ENCODE measurements at places on chromosomes 1 and 21.
A peak's percentile ranks its signal among the peaks of the same experiment; 100 is the strongest.

GRCh38 chr1:202037706-202038296 lies 27.4 kb downstream of the ELF3 start:
- no peak for DNase-seq

- no peak for DNase-seq
Measured at GRCh38 chr1:22600817-22601605, 35.4 kb upstream of the C1QA start.

DNA sequence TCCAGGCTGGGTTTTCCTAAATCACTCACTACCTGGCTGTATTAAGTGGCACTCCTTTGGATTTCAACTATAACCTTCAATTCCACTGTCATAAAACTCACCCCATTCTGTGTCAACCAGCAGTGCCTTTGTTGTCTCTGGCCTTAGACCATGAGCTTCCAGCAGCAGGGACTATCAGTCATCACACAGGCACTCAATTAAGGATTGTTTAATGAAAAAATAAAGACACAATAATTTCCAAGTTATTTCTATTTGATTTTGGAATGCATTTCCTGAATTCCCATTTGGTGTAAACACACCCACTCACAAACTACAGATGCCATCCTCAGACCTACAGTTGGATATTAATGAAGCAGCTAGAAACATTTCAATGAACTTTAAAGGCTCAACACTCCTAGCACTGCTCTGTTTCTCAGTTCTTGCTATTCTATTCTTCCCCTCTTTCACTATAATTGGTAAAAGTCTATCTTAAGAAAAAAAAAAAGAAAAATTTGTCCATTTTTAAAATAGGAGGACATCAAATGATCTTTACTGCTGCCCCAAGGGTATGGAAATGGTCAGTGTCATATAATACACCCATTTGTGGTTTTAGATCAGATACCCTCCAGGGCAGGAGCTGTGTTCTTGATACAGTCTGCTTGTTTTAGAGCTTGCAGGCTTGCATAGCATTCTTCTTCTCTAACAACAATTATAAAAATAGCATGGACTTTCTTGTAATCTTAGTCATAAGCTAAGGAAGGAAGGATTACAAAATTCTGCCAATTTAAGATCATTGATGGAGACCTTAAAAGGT lies 156.4 kb downstream of the PTGER3 start:
- DNase-seq: no peak

GRCh38 chr21:26804895-26805609 lies 40.2 kb downstream of the ADAMTS1 start:
- no peak for DNase-seq

- no peak for DNase-seq
Measured at GRCh38 chr1:245074232-245074747, 80.5 kb upstream of the KIF26B start.

DNA sequence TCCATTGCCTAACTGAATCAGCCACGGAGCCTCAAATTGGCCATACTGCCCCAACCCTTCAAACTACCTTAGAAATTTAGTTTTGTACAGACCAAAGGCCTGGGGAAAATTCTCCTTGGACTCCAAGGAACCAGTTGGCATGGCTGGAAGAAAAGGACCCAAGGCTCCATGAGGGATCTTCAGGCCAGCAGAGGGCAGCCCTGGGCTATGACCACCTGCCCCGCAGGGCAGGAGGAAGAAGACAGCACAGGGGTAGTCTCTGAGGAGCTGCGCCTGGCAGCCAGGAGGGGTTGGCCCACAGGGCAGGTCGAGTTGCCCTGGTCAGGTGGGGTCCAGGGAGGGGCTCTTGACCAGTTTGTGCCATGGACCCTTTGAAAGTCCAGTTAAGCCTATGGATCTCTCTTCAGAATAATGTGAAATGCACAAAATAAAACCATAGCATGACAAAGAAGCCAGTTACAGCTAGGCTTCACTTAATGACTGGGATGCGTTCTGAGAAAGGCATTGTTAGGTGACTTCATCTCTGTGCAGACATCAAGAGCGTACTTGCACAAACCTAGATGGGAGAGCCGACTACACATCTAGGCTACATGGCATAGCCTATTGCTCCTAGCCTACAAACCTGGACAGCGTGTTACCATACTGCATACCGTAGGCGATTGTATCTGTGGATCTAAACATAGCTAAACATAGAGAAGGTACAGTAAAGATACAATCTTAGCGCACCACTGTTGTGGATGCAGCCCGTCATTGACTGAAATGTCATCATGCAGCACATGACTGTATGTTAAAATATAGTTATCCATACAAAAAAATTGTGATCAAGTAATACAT lies 26.1 kb downstream of the CACNA1S start:
- DNase-seq: no peak

GRCh38 chr21:45507888-45508508 lies 34.2 kb downstream of the SLC19A1 start:
- DNase-seq: no peak

DNA sequence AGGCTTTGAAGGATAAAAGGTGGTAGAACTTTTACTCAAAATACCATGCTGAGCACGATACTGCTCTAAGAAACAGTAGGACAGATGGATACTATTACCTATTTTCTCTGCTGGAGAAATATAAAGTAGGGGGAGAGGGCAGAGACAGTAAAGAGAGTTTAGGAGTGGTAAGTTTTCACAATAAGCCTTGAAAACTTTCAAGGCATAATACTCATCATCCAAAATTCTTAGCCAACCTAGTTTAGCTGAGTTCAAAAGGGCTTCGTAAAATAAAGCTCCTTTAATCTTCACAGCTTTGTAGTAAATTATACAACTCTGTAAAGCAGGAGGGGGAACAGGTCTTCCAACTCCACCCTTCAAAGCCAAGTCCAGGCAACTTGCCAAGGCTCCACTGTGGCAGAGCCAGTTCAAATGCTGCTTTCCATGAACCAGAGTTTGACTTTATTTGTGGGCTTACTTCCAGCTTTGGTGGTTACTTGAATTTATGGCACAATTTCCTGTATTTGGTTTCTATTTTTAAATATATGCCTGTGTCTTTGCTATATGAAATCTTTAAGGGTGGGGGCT lies 15.5 kb downstream of the TEX38 start:
- DNase-seq: no peak

GRCh38 chr21:43893536-43894205 lies 28.6 kb downstream of the AGPAT3 start:
- no peak for DNase-seq

DNA sequence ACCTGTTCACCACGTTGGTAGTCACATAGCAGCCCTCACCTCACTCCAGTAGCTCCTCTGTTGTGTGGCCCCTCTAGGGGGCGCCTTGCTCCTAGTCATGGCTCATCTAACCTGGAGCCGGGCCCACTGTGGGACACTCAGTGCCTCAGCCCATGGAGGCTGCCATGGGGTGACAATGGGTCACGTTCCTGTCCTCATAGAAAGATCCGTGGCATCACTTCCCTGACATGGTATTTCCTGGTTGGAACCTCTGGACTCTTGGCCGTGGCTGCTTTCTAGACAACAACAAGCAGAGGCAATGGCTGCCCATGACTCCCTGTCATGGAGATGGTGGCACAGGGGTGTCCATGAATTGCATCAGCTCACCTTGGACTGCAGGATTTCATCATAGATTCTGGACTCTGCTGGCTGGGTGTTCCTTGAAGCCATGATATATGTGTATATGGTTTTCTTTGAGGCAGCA lies 27.5 kb upstream of the SLAMF6 start:
- DNase-seq: peak; percentile 23

DNA sequence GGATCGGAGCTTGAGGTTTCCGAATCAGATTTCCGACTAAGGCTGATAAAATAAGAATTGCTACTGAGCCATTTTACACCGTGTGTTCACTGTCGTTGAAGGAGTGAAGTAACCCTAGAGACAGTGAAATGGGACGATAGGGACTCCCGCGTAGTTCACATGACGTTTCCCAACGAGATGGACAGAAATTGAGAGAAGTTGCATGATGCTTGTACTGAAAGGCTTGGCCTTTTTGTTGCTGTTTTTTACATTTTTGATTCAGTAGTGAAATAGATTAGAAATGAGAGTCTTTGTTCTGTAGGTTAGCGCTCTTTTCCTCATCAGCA lies 1.2 kb downstream of the KHDRBS1 start:
- DNase-seq: no peak

DNA sequence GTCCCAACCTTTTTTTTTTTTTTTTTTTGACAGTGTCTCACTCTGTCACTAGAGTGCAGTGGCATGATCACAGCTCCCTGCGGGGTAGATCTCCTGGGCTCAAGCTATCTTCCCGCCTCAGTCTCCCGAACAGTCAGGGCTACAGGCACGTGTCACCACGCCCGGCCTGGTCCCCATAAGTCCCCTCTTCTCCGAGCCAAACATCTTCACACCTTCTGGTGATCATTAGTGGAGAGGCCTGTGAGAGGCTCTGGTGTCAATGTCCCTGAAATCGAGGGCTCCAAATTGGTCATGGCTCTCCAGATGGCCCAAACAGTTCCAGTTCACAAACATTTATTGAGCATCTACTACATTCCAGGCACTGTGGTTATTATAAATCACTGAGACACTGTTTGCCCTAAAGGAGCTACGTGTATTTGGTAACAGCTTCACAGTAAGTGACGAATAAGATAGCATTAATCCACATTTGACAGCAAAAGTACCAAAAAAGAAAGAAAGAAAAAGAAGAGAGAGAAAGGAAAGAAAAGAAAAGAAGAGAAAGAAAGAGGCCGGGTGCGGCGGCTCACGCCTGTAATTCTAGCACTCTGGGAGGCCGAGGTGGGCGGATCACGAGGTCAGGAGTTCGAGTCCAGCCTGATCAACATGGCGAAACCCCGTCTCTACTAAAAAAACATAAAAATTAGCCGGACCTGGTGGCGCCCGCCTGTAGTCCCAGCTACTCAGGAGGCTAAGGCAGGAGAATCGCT lies 867 bp upstream of the TIMM17A start:
- DNase-seq: no peak

DNA sequence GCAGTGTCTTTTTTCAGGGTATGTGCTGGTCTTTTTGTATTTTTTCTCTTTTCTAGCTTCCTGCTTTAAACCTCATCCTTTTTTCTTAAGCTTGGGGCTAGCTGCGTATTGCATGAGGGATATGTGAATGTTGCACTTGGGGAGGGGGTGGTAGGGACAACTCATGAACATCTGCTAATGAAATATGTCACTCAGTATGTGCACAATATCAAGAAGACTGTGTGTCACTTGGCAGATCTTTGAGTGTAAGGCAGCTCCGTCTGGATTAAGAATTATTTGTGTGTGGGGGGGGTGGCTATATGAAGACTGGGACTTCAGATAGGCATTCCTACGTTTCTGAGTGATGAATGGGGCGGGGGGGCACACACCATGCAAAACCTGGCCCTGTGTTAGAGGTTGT lies 170.4 kb upstream of the CACNA1E start:
- no peak for DNase-seq

DNA sequence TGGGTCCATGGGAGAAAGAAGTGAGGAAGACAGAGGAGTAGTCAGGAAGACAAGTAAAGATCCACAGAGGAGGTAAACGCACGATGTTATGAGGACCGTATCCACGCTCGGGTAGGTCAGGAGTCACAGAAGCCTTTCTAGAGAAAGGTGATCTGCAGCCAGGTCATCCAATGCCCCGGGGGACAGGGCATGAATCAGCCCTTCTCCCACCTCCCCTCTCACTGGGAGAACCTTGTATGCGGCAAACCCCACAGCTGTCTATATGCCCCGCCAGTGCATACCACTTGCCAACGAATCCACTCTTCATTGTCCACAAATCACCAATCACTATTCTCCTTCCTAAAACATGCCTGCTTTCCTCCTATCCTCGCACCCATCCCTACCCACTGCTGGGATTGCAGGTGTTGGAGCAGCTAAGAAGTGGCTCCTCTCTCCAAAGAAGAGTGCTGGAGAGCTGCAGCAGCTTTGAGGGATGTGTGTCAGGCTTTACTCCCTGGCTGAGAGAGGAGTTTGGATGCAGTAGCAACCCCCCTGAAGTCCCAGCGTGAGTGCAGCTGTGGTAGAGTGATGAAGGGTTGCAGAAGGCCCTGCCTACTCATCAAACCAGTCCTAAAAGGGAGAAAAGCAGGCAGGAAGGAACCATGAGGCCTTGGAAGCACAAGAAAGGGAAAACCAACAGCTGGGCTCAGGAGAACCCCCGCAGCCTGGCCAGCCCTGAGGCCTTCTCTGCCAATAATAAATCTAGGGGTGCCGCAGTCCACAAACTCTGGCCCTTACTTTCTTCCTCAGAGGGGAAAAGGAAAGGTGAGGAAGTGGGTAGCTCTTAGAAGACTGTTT lies 102.2 kb upstream of the GADD45A start:
- DNase-seq: no peak

DNA sequence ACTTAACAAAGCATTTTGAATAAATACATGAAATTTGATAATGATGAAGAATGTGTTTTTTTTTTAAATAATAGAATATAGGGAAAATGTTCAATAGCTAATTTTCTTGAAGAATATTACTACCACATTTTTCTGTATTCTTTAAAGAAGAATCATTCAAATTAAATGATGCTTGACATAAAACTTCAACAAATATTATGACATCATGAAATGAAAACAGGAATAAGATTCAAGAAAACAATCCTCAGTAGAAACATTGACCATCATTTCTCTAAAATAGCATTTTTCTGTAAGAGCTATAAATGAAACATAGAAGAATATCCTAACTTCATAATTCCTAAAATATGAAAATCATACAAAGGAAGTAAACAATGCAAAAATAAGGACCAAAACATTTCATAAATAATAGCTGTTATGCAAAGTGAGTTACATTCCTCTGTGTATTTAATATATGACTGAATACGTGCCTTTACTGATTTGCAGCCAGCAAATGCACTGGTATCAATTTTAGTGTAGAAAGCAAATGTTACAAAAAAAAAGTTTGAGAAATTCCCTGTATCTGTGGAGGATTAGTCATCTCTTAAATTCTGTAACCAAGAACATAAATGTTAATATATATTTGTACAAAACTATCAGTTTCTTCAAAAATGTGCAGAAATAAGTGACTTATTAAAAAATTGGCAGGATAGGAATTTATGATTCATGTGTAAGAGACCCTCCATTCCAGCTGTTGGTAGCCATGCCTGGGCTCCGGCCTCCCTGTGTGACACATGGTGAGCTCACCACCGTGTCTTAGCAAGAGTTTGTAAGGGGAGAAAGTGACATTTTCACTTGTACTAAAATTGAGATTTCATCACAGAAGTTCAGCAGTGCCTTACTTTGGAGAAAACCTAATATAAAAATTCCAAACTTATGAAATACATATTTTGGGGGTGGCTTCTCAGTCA lies 15.0 kb upstream of the PTPN14 start:
- DNase-seq: no peak

DNA sequence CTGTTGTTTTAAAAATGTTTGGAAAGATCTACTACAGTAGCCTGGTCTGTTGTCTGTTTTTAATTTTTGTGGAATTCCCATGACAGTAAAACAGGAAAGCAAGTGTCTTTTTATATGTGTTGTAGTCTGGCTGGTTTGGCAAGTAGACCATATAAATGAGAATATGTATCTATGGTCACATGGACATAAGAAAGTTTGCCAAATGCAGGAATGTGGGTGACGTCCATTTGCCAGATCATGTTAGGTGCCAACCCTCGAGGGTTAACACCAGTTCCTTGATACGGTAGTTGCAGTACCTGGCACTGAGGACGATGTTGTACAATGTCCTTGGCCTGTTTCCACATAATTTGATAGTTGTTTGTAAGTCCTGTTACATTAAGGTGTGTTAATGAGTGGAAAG lies 6.2 kb downstream of the DAP3 start:
- no peak for DNase-seq

- no peak for DNase-seq
Measured at GRCh38 chr21:28111151-28111619, 881.5 kb downstream of the LTN1 start.
